ENCODE measurements at places on chromosomes 6 and 20.

- no peak for DNase-seq
Observed at GRCh38 chr20:10779911-10780310, 106.1 kb upstream of the JAG1 start.

DNA sequence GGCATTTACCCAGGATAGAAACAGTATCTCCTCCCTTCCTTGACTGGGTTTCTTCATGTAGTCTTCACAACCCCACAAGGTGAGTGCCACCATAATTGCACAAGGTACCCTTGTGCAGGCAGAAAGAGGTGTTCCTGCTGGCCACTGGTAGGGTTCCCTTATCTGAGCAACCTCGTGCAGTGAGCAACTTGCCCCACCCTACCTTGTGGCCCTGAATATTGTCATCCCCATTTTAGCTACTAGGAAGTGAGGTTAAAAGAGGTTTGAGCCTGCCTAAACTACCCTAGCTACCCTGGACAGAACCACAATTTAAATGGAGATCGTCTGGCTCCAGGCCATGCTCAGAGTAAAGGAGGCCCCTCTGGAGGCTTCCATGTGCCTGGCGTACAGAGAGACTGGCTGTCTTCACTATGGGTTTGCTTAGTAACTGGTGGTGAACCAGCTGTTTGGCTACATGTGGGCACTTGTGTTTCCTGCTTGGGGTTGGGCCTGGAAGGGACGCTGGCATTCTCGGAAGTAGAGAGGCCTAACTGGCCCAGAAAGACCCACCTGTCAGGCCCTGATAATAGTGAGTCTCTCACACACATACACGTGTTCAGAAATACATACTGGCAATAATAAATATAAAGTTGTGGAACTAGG is 148.8 kb downstream of the LRFN2 start:
- no peak for DNase-seq

DNA sequence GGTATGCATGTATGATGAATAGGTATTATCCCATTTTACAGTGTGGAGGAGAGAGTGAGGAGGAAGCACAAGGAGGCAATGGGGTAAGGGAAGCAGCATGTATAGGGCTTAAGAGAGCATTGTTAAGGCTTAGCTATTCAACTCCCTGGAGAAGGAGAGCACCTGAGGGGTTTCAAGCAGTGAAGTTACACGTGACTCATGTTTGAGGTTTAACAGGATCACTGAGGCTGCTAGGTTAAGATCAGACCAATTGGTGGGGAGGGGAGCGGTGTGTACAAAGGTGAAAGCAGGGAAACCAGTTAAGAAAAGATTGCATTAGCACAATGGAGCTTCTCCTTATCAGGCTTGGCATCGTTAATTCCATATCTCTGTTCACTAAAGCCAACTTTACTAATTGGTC is 64.4 kb upstream of the NHSL1 start:
- DNase-seq = no peak

DNA sequence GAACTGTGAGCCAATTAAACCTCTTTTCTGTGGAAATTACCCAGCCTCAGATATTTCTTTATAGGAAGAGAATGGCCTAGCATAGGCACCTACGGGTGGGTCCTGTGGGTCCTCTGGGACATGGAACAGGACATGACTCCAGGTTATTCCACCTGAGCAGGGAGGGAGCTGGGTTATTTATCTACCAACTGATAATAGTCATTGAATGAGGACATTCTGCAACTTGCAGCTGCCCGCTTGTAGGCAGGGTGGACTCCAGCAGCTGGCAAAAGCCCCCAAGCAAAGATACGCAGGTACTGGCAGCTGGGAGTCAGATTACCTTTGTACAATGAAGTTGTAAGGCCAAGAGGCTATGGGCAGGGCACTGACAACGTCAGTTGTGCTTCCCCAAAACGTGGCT is 1.4 kb upstream of the BANF2 start:
- DNase-seq = no peak

DNA sequence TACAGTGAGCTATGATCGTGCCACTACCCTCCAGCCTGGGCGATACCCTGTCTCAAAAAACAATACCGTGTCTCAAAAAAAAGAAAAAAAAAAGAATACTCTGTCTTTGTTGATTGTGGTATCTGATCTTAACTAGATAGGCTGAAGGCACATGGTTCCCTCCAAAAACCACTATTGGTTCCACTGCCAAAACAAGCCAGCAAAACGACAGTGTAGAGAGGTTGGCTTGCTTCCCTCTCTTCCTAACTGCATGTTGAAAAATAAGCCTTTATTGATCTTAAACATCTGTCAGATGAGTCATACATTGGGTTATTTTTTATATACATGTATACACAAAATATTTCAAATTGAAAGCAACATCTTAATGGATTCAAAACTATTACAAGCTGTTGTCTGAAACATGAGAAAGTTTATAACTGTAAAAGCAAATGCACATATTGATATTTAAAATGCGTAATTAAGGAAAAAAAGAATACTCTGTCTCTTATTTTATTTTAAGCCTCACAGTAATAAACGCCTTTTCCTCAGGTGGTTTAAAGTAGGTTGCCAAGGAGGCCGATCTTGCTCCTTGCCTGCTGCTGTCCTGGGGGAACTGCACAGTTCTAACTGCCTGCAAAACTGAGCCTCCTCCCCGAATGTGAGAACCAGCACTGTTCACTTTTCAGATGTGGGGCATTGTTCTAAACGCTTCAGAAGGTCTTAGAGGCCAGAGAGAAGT is 7.0 kb upstream of the NINL start:
- no peak for DNase-seq

DNA sequence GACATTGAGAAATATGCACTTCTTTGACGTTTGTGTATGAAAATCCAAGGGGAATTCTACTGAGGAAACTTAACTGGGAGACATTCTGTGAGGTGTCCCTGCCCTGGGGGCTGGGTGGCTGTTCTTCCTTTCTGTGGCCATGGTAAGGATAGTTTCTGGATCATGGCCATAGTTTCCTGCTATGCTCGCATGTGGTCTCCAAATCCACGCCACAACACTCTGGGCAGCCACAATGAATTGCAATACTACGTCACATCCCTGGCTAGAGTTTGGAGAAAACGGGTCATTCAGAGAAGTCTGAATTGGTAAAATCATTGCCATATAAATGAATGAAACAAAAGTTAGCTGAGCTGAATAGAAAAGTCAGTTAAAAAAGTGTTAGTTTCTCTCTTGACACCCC is 230.6 kb downstream of the UTRN start:
- no peak for DNase-seq

DNA sequence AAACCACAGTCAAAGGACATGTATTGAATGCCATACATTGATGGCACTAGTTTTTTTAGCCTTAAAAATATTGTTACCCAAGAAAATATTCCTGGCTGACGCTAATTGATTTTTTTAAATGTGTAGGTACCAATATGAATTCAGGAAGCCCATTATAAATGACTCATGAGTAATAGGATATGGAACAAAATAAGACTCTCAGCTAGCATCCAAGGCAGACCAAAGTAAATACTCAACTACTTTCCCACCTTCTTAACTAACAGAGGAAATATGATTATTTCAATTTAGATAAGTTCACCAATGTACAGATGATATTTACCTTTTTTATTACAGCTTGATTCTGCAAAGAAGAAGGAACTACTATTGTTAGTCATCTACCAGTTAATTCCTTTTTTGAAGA is 43.2 kb upstream of the TXNDC5 start:
- DNase-seq = no peak

DNA sequence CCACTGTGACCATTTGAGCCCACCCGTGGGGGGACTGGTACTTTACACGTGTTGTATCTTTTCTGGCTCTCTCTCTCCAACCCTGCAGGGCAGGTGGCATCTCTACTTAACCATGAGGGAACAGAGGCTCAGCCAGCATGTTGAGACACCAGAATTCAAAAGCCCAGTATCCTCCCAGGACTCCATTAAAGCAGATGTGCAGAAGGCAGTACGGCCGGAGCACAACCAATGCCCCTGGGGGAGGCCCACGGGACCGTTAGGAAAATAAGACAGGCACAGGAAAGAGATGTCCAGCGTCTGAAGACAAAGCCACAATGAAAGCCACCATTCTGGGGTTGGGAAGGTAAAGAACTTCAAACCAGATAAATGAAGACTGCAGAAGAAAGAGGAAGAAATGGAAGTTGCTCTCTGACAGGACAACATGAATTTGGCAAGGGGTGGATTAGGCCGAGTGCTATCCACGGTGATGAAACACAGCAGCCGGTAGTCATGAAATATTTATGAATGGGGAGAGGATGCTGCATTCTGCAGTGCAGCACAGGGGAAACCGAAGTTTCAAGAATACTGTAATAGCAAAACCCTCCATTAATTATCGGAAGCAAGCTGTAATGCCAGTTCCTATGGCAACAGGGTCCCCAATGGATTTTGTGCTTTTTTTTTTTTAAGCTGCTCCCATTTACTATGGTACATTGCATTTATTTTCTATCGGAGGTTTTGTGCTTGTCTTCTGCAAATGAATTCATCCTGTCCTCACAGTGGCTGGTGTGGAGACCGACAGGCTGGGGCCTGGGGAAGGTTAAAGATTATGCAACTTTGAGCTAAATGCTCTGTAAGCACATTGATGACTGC is 179.4 kb downstream of the NRN1 start:
- DNase-seq = no peak

DNA sequence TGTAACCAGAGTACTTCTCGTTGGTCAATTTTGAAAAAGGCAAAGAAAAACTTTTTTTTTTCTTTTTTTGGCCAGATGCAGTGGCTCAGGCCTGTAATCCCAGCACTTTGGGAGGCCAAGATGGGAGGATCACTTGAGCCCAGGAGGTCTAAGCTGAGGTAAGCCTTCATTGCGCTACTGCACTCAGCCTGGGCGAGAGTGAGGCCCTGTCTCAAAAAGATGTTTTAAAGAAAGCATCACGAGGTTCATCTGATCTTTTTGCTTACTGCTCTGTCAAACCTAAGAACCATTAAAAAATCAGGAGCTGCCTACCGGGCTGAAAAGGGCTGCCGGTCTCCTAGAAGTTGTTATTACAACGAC is 607 bp downstream of the LYRM2 start:
- no peak for DNase-seq

DNA sequence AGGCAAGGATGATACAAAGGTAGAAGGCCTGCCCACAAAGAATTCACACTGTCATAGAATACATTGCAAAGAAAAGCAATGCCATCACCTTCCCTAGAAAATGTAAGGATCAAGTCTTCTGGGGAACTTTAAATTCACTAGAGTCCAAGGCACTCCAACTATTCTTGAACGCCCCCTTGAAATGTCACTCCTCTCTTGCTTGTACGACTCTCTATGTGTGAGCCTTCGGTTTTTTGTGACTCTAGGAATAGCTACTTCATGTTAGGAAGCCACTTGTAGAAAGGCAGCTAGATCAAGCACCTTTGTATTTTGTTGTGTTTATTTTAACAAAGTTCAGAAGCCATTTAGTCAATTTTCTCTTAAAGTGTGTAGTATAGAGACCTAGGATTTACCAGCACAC is 159.2 kb upstream of the ARID1B start:
- no peak for DNase-seq

DNA sequence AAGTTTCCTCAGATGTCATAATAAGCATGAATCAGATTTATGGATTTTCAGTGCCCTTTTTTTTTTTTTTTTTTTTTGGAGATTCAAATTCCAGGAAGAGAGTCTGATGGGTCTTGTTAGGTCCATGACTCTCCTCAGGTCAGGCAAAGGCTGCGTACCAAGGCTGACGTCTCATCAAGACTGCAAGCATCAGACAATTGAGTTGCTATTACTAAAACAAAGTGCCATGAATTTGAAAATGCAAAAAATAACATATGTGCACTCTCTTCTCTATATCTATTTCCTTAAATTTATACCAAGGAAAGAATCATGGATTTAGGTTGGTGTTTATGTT is 134.7 kb downstream of the FAM83B start:
- DNase-seq = no peak

- DNase-seq = peak; percentile 37
Observed at GRCh38 chr20:53660078-53660909, 66.7 kb upstream of the ZNF217 start.

DNA sequence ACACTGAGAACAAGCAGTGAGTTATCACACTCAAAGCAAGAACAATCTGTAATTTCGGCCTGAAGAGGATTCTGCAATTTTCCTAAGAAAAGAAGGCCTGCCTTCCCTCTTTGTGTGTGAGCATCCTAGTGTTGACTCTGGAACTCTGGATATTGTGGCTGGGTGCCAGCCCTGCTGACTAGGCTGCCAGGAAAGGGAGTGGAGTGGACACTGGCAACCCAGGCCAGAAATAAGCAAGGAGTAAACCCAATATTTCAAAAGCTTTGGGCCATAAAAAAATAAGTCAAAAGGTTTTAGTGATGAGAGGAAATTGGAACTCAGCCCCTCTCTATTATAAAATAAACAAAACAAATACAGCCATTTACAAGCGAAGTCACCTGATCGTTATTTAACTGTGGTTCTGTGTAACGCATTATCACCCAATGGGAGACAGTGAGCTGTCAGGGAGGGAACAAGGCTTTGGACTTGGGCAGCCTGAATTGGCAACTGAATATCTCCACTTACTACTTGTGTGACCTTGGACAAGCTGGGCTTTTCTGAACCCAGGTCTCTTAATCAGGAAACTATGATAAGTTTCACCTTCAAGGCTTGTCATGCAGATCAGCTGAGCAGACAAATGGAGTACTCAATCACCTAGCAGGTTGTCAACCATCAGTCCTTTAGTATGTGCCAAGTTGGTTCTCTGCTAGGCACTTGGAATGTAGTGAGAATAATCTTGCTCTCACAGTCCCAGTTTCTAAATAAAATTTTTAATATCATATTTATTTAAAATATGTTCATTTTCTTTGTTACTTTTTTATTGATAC is 196.2 kb downstream of the PAX1 start:
- no peak for DNase-seq

DNA sequence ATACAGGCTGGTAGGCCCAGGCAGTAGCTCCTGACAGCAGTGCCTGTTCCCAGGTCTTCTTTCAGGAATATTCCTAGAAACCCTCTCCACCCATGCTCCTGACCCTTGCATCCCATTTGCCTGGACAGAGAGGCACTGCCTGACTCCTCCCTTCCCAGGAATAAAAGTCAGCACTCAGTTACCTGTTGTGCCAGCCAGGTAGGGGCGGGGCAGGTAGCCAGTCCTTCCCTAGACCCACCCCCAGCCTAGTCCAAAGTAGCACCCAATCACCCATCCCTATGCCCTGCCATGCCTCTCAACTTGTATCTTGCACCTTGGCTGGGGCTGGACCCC is 129.9 kb downstream of the MRPL14 start:
- DNase-seq = no peak

- no peak for DNase-seq
Observed at GRCh38 chr6:108027594-108027993, 46.9 kb downstream of the OSTM1 start.

Measured in stimulated activated CD4-positive, alpha-beta T cell treated with anti-CD3 and anti-CD28 coated beads, Interleukin-12 subunit alpha, Interleukin-12 subunit beta, amount 100 ng/mL, for 4 hours (primary cell).